ENCODE measurements at places on chromosomes 7 and 10.

DNA sequence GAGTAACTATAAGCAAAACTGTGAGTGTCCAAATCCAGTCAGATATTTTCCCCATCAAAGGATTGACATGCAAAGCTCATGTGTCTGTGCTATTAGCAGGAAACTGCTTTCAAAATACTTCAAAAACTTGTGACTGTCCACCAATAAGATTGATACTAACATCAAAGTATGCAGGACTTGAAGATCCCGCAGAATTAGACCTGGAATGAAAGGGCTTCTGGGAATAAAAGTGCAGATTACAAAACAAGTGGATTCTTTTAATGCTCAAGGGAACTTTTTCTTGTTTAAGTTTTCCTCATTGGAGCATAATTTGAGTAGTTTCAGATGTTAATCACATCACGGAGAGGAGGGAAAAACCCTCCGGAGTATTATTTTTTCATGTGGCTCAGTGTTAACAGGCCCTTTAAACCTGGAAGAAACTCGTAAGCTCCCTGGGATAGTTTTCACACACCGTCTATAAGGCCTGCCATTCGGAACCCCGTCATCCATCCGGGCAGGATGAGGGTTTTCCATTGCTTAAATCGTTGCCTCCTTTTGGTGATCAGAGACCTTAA, 33.9 kb upstream of the MKX start:
- DNase-seq, result no peak

GRCh38 chr10:79272353-79272752, 74.9 kb upstream of the PPIF start:
- DNase-seq, result no peak

GRCh38 chr7:154984601-154985188, 18.2 kb downstream of the PAXIP1 start:
- DNase-seq, result no peak

DNA sequence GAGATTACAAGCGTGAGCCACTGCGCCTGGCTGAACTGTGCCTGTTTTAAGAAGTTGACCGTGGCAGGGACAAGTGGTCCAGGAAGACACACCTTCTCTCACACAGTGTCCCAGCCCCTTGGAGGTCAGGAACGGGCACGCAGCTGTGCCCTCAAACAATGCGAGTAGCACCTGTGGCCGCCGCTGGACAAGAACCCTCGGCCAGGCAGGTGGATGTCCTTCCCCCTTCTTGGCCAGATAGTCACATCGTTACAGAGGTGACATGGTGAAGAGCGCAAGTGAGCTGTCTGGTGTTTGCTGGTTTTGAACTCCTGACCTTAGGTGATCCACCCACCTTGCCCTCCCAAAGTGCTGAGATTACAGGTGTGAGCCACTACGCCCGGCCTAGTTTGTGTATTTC, 8.8 kb downstream of the ZFAND2A start:
- no peak for DNase-seq

- DNase-seq, result no peak
Measured at GRCh38 chr7:139566736-139567646, 43.5 kb downstream of the CLEC2L start.
